ENCODE measurements at places on chromosomes 5 and 9. TPM values are rescaled to one million over a fixed set of nuclear protein-coding genes. Genes with fewer than 3 reads are reported as not detected.

The DMXL1 gene
- total RNA-seq: 34.2 TPM

GRCh38 chr9:120931231-120932085 is 4.9 kb upstream of the TRAF1 start:
- H3K36me3 ChIP-seq: no peaks in the 10 kb centered on the region
- peak; percentile 46 for DNase-seq
- H3K27ac ChIP-seq: peak overlapping the region; percentile 99

- H3K36me3 ChIP-seq: no peaks in the 10 kb centered on the region
- H3K27me3 ChIP-seq: no peaks in the 10 kb centered on the region
- no peak overlapping the region for H3K4me3 ChIP-seq
- H3K4me1 ChIP-seq: no peaks in the 10 kb centered on the region
- DNase-seq: no peak
Observed at GRCh38 chr5:126364206-126364902, 58.9 kb upstream of the GRAMD2B start.

GRCh38 chr9:112035166-112035826 is 138.7 kb downstream of the UGCG start:
- no peak overlapping the region for H3K27ac ChIP-seq
- H3K36me3 ChIP-seq: no peaks in the 10 kb centered on the region
- no peak for DNase-seq
- H3K4me1 ChIP-seq: peaks cover 39% of the 10 kb centered on the region

GRCh38 chr9:136741883-136742571 is 713 bp downstream of the LCN10 start:
- no peak for DNase-seq
- no peaks in the 10 kb centered on the region for H3K27me3 ChIP-seq
- peaks cover 25% of the 10 kb centered on the region for H3K4me1 ChIP-seq

- H3K4me3 ChIP-seq: no peak overlapping the region
- no peak overlapping the region for H3K27ac ChIP-seq
- DNase-seq: no peak
- no peaks in the 10 kb centered on the region for H3K36me3 ChIP-seq
Observed at GRCh38 chr9:129567842-129568559, 52.9 kb downstream of the C9orf50 start.

DNA sequence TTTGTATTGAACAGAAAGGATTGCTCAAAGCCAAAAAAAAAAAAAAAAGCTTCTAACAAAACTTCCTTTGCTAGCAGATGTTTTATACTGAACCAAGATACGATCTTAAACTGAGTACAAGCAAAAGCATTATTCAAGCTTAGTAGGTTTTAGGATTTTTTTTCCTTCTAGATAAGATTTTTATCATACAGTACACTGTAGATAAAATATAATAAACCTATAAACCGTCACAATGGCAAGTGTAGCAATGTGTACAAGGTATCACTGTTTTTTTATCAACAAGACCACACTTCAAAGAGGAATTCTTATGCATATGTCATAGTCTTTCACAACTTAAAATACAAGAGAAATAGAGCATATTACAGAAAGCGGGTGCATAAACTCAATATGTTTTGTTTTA is 56.5 kb upstream of the TRPM3 start:
- no peaks in the 10 kb centered on the region for H3K27me3 ChIP-seq
- H3K4me3 ChIP-seq: no peak overlapping the region
- no peak overlapping the region for H3K27ac ChIP-seq
- no peaks in the 10 kb centered on the region for H3K4me1 ChIP-seq
- no peaks in the 10 kb centered on the region for H3K36me3 ChIP-seq

- no peak for DNase-seq
- H3K36me3 ChIP-seq: no peaks in the 10 kb centered on the region
- no peaks in the 10 kb centered on the region for H3K27me3 ChIP-seq
- H3K27ac ChIP-seq: no peak overlapping the region
- no peaks in the 10 kb centered on the region for H3K4me1 ChIP-seq
Observed at GRCh38 chr9:111008158-111009075, 29.9 kb downstream of the LPAR1 start.

DNA sequence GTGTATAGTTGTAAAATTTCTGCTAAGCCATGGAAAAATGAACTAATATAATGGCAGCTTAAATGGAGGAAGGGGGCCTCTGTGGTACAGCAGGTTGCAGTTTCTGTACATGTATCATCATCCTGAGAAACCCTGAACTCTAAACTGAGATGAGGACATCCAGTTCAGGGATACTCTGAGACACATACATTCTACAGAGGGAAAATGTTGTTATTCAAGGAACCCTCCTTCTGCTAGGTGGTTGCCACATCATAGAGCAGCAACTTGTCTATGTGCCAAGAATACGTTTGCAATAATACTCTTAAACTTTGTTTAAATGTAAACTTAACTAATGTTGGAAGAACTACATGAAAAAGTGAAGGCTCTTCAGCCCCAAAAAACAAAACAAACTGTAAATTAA is 1310.8 kb upstream of the WWC1 start:
- no peak overlapping the region for H3K27ac ChIP-seq
- H3K36me3 ChIP-seq: no peaks in the 10 kb centered on the region
- H3K4me1 ChIP-seq: no peaks in the 10 kb centered on the region
- H3K27me3 ChIP-seq: peaks cover 10% of the 10 kb centered on the region

The THBS4 gene
- 0.15 TPM for total RNA-seq

The CCDC171 gene
- total RNA-seq: 1.5 TPM

DNA sequence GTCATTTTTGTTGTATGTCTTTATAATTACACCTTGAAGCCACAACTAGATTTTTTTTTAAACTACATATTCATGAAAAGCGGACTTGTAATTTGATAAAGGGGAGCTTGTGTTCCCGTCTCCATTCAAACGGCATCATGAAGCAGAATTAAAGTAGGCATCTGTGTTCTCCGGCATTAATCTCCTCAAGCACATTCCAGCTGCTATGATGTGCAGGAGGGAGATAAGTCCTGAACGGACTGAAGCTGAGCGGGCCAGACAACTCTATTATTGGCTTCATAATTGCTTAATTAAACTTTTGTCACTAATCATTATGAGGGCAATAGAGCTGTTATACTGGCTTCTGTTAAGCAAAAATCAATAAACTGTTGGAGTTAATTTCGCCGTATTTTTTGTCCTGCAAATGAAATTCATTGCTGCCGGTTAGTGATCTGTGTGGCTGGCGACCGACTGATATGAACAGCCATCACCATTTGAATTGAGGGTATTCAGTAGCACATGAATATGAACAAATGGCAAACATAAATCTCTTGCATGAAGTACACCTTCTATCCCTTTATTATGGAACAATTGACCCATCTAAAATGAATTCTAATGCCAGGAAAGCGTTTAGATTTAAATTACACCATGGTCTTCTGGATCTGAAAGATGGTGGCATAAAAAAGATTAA is 408.8 kb upstream of the IRX1 start:
- DNase-seq: no peak
- H3K4me1 ChIP-seq: no peaks in the 10 kb centered on the region
- H3K27ac ChIP-seq: no peak overlapping the region
- H3K27me3 ChIP-seq: no peaks in the 10 kb centered on the region
- no peak overlapping the region for H3K4me3 ChIP-seq
- no peaks in the 10 kb centered on the region for H3K36me3 ChIP-seq

DNA sequence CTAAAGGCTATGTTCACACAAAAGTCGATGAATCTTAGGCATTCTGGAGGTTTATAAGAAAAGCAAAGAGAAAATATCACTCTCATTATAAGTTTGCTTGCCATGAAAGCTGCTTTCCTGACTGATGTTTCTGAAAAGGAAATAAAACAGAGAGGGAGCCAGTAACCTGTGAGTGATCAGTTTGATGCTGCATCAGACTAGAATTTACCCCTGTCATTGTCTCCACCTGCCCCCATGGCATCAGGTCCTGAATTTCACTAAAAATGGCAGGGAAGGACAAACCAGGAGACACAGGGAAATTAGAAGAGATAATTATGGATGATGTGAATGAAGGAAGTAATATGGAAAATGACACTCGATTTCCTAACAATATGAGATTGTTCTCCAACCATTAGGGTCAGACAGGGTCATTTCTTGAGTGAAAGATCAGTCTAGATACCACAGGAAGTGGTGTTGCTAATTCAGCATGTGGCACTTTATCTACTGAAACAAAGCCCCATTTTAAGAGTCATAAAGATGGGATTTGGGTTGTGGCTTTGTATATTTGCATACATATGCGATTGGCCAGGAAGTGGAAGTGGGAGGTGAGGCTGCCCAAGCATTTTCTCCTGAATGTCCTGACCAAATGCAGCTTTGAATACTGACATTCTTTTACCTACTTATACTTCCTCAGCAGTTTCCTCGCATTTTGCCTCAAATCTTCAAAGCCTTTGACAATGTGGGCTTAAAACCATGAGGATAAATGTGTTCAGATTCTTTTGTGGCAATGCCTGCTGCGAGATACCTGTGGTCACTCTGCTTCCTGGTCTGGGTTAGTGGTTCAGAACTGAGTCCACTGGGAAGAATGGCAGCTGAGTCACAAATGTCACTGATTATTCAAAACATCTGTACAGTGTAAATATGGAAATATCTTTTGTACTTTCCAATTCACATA is 29.7 kb downstream of the MEGF10 start:
- H3K36me3 ChIP-seq: no peaks in the 10 kb centered on the region
- no peak overlapping the region for H3K27ac ChIP-seq
- no peak for DNase-seq
- H3K4me3 ChIP-seq: no peak overlapping the region
- H3K27me3 ChIP-seq: no peaks in the 10 kb centered on the region

DNA sequence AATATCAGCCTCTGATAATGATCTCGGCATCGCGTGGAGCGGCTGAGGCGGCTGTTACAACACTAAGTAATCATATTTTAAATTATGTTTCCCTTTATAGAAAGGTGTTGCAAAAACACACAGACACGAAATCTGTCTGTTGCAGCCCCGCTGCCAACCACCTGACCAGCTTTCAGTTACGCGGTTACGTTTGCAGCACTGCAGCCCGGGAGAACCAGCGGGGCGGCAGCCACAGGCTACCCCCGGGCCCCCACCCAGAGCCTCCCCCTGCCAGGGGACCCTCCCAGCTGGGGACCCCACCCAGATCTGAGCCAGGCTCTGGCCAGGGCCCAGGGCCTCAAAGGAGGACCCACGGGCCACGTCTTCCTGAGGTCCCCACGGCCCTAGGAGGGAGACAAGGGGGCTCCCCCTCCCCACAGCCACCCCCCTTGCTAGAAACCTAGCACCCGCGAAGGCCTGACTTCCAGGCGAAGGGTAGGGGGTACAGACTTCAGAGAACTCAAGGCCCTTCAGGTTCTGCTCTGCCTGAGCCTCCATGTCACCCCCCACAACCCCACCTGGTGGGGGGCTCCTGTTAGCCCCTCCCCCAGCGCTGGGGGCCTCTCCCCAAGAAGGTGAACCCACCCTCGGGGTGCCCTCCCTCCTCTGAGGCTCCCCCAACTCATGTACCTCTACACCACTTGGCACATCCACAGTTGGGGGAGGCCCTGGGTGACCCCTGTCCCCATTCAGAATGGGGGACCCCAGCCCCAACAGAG is 6.0 kb downstream of the NACC2 start:
- no peak for DNase-seq
- no peaks in the 10 kb centered on the region for H3K4me1 ChIP-seq
- no peak overlapping the region for H3K27ac ChIP-seq
- H3K4me3 ChIP-seq: no peak overlapping the region

DNA sequence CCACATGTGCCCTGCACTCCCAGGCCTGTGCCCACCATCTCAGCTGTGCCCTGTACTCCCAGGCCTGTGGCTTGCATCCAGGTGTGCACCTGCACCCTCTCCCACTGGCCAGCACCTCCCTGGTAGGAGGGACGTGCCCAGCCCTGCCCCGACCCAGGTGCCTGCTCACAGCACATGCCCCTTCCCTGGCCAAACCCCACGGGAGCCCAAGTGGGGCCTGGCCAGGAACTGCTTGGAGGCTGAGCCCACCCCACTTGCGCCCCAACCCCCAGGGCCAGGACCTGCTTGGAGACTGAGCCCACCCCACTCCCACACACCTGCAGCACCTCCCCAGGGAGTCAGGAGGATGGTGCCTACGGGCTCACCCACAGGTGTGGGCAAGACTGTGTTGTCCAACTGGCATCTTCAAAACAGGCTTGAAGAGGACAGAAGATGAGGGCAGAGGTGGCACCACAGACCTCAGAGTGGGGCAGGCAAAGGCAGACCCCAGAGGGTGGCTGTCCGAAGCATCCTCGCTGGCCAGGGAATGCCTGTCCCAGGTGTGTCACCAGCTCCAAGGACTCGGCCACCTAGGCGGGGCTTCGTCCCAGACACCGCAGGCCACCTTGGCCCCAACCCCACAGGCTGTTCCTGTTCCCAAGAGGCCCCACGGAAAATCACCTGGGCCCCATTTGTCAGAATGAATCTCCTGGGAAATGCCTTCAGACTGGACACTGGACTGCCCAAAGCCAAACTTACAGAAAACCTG is 10.8 kb downstream of the ZDHHC11B start:
- no peak overlapping the region for H3K4me3 ChIP-seq
- no peak overlapping the region for H3K27ac ChIP-seq
- no peaks in the 10 kb centered on the region for H3K4me1 ChIP-seq
- no peak for DNase-seq
- no peaks in the 10 kb centered on the region for H3K36me3 ChIP-seq

- no peak overlapping the region for H3K4me3 ChIP-seq
- H3K4me1 ChIP-seq: no peaks in the 10 kb centered on the region
- H3K36me3 ChIP-seq: no peaks in the 10 kb centered on the region
- H3K27ac ChIP-seq: no peak overlapping the region
- H3K27me3 ChIP-seq: peaks cover 6% of the 10 kb centered on the region
Observed at GRCh38 chr9:76944011-76944410, 38.1 kb upstream of the PRUNE2 start.

GRCh38 chr5:150931368-150931965 is 26.7 kb upstream of the ZNF300 start:
- H3K36me3 ChIP-seq: no peaks in the 10 kb centered on the region
- peaks cover 6% of the 10 kb centered on the region for H3K27me3 ChIP-seq
- H3K4me1 ChIP-seq: no peaks in the 10 kb centered on the region
- H3K27ac ChIP-seq: no peak overlapping the region

DNA sequence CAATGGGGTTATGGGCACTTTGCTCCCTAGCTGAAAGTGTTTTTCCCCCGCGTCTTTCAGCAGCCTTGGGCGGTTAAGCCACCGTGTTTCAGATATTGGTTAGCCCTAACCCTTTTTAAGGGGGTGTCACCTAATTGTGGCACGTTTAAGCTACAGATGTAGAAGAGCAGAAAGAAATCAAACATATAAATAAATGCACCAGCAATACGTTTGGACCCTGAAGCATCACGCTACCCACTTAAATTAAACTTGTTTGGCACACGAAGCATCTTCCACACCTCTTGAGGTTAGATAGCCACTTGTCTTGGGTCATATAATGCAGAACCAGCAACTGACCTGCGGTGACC is 768 bp downstream of the YTHDC2 start:
- H3K4me1 ChIP-seq: peaks cover 11% of the 10 kb centered on the region
- peak overlapping the region; percentile 93 for H3K27ac ChIP-seq
- H3K4me3 ChIP-seq: peak overlapping the region; percentile 86
- H3K36me3 ChIP-seq: no peaks in the 10 kb centered on the region
- DNase-seq: no peak
- peaks cover 3% of the 10 kb centered on the region for H3K27me3 ChIP-seq

The PCDHGC5 gene
- not detected for total RNA-seq

GRCh38 chr5:167797933-167798332 is 493.5 kb upstream of the WWC1 start:
- H3K4me3 ChIP-seq: no peak overlapping the region
- no peaks in the 10 kb centered on the region for H3K27me3 ChIP-seq
- DNase-seq: no peak
- H3K4me1 ChIP-seq: no peaks in the 10 kb centered on the region
- H3K27ac ChIP-seq: no peak overlapping the region

The WHRN gene
- 14.4 TPM for total RNA-seq
